NCI-H146 (cell line): ENCODE measurements at places on chromosomes 16 and 17.

DNA sequence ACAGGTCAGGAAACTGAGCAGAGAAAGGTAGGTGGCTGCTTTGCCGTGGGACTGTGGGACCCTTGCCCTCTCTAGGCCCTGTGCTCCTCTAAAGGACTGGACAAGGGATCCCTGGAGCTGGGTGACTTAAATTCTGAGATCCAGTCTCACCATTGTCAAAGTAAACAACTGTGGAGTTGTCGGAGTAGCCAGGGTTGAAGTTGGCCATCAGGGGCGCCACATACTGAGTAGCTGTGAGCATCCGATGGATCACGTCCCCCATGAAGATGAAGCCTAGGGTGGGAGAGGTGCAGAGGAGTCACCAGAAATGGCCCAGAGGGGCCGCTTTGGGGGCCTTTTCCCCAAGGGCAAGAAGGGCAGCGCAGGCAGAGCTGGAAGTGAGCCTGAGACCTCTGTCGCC is 43.5 kb downstream of the PLXDC1 start:
- no peak for DNase-seq

DNA sequence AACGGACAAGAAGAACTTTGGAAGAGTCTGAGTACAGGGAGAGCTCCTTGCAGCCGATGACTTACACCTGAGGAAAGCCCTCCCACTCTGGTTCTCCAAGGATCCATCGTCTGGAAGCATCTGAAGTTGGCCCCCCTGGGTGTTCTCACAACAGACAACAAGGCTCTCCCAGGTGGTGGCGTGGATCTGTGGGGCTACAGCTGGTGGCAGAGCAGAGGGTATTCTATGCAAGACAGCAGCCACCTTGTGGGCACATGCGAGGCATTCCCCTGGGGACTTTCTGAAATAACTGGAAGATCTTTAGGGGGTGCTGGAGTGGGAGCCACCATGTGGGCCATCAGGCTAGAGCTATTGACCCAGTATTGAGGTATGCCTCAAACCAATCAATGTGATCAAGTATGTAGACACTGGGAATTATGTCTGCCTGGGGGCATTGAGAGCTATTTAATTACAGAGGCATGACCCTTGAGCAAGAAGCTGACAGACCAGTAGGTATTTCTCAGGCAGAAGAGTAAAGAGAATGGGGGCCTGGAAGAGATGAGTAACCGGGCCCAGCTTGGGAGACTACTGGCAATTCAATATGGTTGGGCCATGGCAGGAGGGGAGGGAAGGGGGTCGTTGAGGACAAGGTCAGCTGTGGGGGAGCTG is 6.9 kb upstream of the KRT19 start:
- no peak for DNase-seq

- DNase-seq, result no peak
These were observed 24.9 kb upstream of the GRB2 start for GRCh38 chr17:75430159-75430974.

GRCh38 chr17:46212634-46213435 is 19.6 kb upstream of the KANSL1 start:
- peak; percentile 55 for DNase-seq

GRCh38 chr16:86595983-86596605 is 17.7 kb downstream of the FOXL1 start:
- no peak for DNase-seq

DNA sequence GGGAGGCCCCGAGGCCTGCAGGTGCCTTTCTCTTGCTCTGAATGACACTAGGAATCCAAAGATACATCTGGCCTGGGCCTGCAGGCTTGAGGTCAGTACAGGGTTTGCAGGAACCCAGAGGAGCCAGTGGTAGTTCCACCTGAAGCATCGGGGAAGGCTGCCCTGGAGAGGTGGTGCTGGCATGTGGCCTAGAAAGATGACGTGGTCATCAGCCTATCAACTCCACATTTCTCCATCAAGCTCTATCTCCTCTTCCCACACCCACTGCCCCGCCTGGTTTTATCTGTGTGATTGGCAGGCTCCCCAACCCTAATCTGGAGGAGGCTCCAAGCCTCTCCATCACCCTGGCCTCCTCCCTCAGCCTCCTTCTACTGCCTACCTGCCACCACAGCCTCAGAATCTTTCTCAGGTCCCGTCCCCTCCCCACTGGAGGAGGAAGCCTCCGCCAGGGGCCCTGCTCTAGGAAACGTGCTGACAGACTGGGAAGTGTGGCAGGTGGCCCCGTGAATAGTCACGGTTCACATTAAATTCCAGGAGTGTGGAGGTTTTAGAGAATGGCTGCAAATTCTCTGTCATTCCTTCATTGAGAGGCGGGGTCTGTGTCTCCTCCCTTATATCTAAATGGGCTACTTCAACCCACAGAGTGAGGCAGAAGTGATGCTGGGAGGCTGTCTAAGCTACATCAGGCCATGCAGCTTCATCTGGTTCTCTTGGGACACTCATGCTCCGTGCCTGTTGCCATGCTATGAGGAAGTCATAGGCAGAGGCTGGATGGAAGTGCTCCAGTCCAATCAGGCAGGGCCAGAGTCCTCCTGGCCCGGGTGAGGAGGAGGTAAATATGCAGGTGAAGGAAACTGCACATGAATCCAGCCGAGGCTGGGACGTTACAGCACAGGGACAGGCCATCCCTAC is 11.4 kb upstream of the MAP2K3 start:
- DNase-seq, result no peak

DNA sequence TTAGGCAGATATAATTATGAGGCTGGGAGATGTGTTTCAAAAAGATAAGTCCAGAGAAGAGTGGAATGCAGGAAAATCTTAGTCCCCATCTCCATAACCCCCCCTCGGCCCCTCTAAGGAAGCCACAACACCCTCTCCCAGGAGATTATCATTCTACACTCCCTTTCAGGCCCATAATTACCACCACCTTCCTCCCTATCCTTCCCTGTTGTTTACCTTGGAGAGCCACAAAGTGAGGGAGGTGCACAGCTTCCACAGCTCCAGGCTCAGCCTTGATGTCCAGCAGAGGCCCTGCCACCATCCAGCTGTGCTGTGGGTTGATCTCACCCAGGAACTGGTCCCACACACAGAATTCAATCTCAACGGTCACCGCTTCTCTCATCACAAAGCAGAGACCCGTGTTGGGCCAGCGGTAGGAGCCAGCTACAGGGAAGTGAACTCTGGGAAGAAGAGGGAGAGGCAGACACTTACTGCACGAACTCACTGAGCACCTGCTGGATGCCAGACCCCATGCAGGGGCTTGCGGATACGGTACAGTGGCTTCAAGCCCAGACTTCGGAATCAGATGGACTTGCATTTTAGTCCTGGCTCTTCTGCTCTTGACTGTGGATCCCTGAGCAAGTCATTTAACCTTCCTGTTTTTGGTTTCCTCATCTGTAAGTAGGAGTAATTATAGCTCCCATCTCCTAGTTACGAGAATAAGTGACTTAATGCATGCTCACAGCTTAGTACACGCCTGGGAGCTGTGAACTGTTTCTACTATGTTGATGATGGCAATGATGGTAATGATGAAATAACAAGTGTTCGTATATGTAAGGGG is 44.1 kb downstream of the MIS12 start:
- DNase-seq, result no peak

DNA sequence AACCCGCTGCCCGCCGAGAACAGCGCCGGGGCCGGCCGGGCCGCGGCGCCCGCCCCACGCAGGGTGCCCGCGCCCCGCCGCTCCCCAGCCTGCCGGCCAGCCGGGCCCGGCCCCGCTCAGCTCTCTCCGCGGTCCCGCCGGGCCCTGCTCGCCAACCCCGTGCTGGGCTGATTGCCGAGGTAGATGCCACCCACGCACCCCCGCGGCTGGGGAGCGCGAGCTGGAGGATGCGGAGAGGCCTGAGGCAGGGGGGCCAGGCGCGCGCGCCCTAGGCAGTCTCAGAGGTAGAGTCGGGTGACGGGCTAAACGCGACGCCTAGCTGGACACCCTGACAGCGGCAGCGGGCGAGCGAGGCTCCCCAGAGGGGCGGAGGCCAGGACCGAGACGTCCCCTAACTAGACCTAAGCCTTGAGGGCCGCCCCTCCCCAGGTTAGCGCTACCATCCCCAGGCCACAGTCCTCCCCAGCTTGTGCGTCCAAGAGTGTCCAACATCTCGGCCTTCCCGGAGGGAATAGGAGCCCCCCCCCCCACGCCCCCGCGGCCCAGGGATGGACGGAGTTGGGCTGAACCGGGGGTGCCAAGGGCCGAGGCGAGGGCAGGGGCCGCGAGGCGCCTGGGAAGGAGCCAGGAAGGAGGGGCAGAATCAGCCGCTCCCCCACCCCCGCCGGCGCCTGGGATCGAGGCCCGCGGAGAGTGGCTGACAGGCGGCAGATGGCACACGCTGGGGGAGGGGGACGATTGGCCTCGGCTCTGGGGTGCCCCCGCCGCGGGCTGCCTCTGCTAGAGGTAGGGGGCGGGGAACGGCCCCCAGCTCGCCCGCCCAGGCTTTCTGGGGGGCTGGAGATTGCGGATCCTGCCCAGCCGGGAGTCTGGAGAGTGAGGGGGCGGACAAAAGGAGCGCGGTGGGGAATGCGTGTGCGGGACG is 2.5 kb upstream of the ZNF423 start:
- DNase-seq, result peak; percentile 28

DNA sequence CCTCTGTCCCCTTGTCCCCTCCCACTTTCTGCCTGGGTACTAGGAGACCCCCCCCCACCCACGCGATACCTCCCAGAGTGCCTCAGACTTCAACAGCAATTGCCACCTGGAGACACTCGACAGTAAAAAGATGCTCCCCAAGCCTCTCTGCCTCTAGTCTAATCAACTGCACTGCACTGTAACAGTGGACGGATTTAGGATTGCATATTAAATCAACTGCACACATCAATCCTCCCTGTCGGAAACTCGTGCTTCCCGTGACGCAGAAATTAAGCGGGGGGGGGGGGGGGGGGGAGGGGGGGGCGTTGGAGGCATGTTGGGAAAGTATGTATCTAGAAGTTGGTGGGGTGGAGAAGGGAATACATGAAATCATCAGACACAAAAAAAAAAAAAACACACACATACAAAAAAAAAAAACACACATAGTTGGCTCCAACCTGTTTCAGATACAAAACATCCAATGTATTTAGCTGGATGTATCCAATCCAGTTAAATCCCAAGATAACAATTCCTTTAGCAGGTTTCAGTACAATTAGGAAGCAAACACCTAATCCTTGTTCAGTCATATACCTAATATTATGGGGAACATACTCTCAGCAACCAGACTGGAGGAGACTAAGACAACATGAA is 29.7 kb downstream of the FAM222B start:
- no peak for DNase-seq

DNA sequence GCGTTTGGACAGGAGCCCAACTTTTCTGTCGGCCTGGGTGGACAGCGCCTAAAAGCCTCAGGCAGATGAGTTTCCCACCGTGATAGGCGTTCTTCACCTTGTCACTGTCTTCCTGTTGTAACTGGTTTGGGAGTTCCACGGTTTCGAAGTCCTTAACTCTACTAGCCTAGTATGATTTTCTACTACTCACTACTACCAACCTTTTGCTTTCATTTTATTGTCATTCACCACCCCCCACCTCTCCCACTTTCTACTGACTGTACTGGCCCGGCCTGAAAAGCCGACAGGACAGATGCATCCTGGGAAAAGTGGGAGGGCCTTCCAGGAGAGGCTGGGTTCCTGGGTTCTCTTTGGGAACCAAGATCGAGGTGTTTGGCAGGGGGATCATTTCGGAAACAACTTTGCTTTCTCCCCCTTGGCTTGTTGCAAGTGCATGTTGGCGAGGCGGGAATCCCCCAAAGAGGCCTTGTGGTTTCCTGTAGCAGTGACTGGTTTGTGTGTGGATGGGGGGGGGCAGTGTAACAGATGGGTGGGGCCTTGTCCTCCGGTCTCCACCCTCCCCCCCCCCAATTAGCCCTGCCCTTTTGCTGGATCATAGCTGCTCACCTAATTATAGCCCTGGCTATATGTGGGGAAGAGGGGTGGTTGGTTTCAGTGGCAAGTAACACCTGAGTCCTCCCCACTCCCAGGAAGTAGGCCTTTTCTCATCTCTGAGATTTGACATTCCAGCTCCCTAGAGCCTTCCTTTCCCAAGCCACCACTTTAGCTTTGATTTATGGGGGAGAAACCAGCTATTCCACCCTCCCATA is 1.4 kb downstream of the EIF5A start:
- DNase-seq, result peak; percentile 75

DNA sequence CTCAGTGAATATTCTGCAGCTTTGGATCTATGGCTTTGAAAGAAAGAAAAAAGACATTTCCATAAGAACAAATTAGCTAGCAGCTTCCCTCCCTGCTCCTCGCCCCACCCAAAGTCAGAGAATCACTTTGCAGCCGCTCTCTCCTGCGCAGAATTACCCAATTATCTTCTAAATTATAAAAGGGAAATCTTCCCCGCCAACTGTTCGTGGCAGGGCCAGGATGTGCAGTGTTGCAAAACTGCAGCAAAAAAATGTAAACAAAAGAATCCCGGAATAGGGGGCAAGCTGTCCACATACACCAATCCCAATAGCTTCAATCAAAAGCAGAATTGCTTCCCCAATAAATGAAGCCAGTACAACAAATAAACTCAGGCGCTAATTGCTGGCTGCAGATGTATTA is 510.6 kb downstream of the RBFOX1 start:
- DNase-seq, result peak; percentile 35

GRCh38 chr17:44804302-44805089 is 25.6 kb downstream of the GJC1 start:
- no peak for DNase-seq

- DNase-seq, result no peak
These were observed 100.9 kb downstream of the C16orf95 start for GRCh38 chr16:87216148-87216840.

GRCh38 chr17:59669411-59669810 is 37.8 kb downstream of the PTRH2 start:
- DNase-seq, result no peak

DNA sequence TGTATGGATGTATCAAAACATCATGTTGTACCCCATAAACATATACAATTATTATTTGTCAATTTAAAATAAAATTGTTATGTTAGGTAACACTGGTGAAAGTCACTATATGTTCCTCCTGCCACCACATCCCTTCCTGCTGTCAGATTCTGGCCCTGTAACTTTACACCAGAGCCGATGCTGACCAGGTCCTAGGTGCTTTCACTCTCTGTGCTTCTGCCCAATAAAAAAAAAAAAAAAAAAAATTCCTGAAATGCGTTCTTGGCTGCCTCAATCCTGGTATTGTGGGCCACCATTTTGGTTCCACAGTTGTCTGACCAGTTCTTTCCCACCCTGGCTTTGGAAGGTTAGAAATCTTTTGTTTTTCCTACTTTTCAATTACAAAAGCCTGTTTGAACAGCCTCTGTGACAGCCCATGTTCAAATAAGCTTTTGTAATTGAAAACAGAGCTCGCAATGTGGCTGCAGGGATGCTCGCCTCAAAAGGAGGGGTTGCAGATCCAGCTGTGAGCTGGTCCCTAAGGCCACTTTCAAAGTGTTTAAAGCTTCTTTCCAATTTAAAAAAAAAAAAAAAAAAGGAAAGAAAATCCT is 831.0 kb upstream of the EEF2KMT start:
- peak; percentile 17 for DNase-seq

GRCh38 chr17:62600805-62601204 is 26.7 kb upstream of the MRC2 start:
- no peak for DNase-seq

DNA sequence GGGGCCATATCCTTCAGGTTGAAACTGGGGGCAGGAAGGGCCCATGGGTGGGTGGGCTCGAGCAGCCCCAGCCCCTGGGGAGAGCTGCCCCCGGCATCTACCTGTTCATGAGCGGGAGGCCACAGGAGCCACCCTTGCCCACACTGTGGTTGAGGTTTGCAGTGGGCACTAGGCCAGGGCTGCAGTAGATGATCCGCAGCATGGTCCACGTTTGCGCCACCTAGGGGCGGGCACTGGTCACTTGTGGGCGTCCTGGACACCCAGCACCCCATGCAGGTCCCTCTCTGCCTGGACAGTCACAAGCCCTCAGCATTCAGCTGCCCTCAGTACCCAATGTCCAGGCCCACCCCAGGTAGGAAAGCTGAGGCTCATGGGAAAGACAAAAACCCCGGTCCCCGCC is 1.8 kb upstream of the JMJD8 start:
- peak; percentile 48 for DNase-seq
